ENCODE measurements at places on chromosomes 5 and 9.

- DNase-seq: no peak
Measured at GRCh38 chr9:82404196-82404870, 415.8 kb downstream of the SPATA31D1 start.

DNA sequence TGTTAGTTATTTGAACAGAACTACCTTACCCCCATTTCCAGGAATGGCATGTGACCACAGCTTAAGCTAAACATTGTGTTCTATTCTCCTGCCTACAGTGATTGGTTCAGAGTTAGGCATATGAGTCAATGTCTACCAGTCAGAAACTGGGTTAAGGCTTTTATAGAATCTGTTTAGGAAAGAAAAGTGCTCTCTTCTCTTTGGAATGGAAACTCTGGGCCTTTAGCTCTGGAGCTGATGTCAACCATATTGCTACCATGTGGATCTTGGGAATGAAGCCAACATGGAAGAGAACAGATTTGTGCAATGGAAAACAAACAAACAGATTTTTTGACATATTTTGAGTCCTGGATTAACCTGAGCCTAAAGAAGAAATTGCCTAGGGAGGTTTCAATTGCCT lies 488.9 kb upstream of the TNC start:
- DNase-seq: no peak

DNA sequence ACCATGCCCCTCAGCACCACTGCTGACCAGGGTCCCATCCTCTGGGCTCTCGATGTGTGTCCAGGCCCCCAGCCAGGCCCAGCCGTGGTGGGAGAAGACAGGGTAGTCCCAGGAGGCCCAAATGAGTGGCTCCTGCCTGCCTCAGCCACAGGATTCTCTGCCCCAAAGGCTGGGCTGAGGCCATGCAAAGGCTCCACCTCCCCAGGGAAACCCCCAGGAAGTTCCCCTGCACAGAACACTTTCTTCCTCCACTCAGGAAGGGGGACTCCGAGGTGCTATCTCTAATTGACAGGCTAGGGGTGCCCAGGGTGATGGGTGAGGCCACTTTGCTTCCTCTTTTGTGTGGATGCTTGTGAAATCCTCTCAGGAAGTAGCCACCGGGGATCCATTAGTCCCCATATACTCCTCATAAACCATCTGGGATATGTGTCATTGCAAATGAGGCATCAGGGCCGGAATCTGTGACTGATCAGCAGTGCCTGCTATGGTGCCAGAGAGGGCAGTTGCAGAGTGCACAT lies 23.1 kb upstream of the TDRD7 start:
- DNase-seq: no peak

DNA sequence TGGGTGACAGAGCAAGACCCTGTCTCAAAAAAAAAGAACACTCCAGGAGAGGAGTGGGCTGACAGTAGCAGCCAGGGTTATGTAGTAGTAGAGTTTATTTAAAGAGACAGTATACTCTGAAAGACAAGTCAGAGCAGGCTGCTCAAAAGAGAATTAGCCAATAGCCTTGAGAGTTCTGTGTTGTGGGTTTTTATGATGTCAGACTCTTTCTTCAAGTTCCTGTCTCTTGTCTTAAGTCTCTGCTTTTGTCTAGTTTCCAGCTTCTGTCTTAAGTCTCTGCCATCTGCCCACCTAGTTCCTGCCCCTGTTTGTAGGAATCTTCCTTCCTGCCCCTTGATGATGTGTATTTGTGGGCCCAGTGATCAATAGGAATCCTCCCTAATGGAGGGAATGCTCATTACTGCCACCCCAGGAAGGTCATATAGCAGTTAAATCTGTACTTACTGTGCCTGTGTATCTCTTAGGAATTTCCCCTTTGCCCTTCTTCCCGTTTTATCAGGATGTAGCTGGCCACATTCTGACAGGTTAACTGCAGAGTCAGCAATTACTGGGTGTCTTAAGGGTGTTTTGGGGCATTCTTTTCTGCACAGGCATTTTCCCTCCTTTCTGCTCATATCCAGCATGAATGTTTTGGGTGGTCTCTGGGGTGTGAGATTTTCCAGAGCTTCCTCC lies 580.5 kb upstream of the SGCD start:
- no peak for DNase-seq

- no peak for DNase-seq
Measured at GRCh38 chr9:93307468-93308157, 123.7 kb downstream of the WNK2 start.

GRCh38 chr5:35777358-35778087 lies 79.2 kb upstream of the IL7R start:
- DNase-seq: peak; percentile 45

- DNase-seq: no peak
Measured at GRCh38 chr9:138028596-138028995, 151.0 kb downstream of the CACNA1B start.

DNA sequence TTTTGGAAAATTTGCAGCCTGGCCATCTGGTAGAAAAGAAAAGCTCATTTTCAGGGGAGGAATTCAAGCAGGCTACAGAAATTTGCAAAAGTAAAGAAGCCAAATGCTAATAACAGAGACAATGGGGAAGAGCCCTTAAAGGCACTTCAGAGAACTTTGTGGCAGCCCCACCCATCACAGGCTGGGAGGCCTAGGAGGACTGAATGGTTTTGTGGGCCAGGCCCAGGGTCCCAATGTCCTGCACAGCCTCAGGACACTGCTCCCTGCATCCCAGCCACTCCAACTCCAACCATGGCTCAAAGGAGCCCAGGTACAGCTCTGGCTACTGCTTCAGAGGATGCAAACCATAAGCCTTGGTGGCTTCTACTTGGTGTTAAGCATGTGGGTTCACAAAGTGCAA lies 44.3 kb downstream of the PTPDC1 start:
- DNase-seq: no peak

GRCh38 chr5:173202266-173202875 lies 32.6 kb downstream of the NKX2-5 start:
- DNase-seq: no peak

- no peak for DNase-seq
Measured at GRCh38 chr5:160833806-160834205, 18.2 kb downstream of the ATP10B start.

- no peak for DNase-seq
Measured at GRCh38 chr5:179614745-179615144, 8.7 kb downstream of the HNRNPH1 start.

DNA sequence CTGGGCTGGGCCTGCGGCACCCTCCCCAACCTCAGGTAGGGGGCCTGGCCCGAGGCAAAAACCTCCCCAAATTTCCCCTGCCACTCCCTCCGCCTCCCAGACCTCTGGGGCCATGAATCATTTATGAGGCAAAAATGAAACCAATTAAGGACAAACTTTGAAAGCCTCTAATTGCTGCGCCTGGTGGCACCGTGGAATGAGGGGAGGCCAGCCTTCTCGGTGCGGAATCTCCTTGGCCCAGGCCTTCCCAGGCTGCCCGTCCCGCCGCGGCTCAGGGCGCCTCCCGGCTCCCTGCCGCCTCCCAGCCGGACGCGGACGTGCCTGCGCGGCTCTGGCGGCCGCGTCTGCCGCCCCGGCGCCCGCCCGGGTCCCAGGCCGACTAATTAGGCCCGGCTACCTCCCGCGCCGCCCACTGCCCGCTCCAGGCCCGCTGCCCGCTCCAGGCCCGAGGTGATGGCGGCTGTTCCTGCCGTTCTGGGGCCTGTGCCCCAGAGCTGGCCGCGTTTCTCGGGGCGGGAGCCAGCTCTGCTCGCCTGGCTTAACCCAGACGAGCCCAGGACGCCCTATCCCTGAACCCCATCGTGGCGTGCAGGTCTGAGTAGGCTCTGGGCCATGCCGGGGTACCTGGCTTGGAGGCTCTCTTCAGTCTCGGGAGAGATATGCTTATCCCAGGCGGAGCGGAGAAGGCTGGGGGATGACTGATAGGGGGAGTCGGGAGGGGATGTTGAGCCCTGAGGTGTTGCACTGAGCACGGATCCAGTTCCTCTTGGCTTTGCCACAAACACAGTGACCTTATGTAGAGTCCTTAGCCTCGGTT lies 20.1 kb downstream of the CXXC5 start:
- DNase-seq: no peak

- no peak for DNase-seq
Measured at GRCh38 chr5:52998552-52999313, 9.6 kb downstream of the ITGA2 start.

All from HuH-7 (cell line).